NCI-H2029 treated with DMSO at 0.1 percent for 48 hours (cell line): ENCODE measurements at places on chromosomes 1 and 21.

DNA sequence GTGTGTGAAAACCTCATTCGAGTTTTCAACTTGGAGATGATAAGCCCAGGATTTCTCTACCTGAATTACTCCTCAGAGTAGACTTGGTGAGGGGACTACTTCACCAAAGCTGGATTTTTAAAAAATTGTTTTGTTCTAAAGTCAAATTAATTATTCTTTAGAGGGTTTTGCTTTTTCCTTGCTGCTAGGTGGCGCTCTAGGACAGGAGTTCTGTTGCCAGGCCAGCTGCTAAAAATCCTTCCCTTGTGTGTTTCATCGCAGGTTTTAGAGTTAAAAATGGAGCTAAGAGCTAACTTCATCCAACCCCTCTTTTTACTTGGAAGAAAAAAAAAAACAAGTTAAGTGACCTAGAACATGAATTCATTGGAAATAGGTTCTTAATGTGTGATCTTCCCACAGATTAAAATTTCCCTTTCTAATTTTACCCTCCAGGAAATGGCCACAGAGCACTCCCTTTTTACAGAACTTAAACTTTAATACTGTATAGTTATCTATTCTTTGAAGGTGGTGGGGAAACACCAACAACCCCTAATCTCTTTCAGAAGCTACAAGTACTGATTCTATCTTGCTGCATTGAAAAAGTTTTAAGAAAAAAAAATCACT, 36.7 kb upstream of the FAM163A start:
- DNase-seq = peak; percentile 46

DNA sequence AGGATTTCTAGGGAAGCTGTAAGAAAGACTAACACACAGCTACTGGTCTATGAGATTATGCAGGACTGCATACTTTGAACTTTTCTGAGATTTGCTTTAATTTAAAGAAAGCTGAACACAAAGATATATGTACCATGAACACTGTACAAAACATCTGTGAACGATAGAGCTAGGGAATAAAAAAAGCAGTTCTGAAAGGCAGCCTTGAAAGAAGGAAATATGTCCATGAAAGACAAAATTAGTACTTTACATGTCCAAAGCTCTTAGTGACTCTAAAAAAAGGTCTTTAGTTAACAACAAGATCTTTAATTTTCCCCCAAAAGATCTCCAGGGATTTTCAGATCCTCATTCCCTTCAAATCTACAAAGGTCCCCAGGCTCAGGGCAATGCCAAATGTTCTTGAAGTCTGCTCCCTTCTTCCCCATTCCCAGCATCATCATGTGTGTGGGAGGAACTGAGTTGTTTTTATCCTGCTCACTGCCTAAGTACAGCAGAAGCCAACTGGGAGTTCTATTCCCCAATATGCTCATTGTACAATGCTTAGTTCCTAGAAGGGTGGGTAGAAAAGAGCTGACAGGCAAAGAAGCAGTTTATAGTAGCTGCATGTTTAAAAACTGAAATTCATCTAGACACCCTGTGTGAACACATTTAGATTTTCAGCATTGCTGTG, 60.1 kb upstream of the PTCH2 start:
- no peak for DNase-seq

DNA sequence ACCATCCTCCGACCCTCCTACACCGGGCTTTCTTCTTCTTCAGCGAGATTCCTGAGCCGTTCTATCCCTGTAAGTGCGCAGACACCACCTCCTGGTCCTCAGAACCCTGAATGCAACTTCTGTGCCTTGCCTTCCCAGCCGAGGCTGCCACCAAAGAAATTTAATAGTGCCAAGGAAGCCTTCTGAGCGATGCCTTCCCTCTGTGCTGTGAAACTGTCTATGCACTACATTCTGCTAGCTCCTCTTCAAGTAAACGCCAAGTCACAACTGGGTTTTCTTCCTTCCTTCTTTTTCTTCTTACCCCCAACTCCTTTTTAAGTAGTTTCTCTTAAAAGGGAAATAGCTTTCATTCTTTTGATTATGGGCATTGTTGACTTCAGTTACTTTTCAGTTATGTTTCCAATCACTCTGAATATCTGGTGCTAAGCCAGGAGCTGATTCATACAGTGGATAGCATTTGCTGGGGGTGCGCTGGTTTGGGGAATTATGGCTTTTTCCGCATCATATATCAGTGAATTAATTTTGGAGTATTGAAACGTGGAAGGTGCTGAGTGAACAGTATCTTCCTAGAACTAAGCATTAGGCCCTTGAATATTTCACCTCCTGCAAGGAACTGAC, 38.6 kb upstream of the GPR88 start:
- DNase-seq = no peak

- DNase-seq = no peak
Measured at GRCh38 chr1:59878370-59878769, 48.2 kb downstream of the CYP2J2 start.

DNA sequence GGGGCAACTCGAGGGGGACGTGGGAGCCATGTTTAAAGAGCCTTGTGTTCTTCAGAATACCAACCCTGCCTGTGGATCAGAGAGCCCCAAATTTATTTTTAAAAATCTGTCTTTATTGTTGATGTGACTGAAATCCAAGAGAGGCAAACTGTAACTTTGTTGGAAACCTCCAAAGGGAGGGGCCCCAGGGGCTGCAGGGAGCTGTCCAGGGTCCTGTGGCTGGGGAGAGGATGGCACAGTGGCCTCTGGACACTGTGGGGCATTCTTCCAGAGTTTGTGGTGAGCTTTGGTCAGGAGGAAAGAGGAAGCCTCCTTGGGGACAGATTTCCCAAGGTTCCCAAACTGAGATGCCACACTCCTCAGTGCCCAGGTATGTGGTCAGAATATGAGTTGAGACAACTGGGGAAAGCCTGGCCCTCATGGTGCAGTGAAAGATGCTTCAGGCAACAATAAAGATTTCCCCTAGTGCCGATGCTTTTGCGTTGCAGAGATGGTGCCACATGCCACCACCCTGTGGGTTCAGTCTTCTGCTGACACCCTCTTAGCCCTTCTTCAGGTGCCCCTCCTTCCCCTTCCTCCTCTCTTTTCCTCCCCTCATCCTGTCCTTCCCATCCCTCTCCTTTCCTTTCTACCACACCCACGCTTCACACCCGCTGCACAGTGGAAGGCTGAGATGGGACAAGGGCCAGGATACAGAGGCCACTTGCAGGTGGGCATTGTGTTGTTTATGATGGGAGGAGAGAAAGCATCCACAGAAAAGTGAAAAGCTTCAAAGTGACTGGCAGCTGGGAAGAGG, 122.1 kb downstream of the UCK2 start:
- DNase-seq = no peak

DNA sequence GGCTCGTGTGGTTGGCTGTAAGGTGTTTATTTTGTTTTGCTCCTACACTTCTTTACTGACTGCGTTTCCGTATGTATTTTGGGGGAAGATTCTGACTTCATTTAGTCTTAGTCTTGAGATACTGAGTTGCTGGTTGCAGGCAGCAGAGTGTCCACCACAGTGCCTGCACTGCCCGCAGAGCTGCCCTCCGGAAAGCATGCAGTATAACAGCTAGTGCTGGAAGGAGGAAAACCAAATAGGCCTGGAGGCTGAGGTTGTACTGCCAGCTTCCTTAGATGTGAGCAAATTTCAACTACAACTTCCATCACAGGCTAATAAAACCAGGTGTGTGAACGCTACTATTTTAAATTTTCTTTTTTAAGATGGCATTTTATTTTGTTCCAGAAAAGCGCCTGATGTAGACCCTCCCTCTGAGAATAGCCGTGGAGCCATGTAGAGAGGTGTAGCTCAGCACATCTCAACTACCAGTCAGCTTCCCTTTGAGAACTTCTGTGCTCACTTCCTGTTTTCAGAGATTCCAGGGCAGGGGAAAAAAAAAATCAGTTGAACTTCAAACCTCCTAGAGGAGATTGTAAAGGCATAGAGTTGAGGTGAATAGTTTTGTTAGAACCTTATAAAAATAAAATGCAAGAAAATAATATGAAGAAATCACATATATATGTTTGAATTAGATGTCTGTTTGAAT, 17.6 kb downstream of the LMO4 start:
- DNase-seq = no peak

GRCh38 chr1:181759481-181759880, 276.2 kb downstream of the CACNA1E start:
- no peak for DNase-seq

GRCh38 chr1:210711825-210712612, 383.3 kb downstream of the HHAT start:
- DNase-seq = no peak

DNA sequence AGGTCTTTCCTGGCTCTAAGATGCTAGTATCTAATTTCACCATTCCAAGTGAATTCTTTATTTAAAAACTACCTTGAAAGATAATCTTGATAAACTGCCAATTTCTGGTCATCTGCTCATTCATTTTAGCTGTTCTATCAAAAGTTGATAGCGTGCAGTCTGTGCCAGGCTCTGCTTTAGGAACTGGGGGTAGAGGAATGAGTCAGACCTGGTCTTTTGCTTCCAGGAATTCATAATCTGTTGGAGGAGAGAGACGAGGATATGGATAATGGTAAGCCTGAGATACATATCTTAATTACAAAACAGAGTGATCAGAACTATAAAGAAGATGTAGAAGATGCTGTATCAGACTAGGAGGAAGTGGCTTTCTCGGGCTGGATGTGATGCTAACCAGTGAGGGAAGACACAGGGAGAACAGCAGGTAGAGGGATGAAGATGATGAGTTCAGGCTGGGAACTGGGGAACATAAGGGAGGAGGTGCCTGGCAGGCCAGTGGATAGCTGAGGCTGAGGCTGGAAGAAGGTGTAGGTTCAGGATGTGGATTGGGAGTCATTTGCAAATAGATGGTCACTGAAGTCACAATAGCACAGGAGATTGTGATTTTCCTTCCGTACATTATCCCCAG, 12.3 kb upstream of the PHC2 start:
- no peak for DNase-seq

DNA sequence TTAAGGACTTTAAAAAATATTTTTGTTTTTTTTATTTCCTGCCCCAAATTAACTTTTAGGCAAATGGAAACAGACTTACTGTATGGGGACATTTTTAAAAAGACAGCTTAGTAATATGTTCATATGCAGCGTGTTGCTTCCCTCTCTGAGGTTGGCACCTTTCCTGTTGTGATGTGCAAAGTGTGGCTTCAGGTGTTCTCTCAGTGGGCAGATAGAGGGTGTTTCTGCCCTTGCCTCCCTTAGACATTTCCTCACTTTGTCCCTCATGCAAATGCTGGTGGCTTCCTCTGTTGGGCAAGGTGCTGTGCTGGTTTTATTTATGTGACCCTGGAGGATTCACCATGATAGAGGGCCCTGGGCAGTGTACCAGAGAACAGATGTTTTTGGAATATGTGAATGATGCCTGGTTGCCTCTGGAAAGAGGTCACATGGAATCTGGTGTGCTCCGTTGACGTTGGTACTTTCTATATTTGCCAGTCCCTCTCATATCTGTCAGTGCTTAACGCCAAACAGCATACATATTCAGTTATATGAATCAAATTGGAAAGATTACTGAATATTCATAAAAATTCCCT, 123.5 kb downstream of the PATJ start:
- no peak for DNase-seq

DNA sequence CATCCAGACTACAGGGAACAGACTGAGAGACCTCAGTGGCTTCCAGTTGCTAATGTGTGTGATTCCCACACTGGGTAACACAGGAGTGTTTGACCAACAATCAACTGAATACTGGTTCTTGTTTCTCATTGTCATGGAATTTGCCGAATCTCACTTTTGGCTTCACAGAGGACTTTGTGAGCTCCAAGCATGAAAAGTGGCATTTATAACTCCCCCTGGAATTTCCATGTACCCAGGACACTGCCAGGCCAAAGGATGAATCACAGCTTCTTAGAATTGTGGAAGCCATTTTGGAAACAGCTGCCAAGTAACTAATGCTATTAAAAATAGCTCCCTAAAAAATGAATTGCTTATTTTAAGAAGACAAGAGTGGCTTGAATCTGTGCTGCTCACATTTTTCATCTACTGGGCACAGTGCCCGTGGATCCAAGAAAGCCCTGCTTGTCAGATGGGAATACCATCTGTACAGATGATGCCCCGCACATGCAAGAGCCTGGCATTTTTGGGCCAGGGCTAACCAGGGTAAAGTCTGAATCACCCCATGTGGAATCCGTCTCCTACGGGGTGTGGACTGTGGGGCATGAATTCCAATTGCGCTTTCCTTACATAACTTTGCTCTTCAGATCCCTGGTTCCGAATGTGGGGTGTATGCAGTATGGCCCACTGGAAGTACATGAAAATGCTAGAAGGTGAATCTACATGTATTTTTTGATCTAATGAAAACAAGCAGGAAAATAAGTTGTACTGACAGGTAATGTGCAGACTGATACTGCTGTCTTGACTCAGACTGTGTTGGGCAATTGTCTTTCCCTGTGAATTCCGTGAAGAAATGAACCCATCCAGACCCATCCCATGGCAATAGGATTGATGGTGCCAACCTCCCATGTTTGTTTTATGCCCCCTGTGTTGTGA, 487.3 kb downstream of the SIPA1L2 start:
- DNase-seq = no peak
